ENCODE measurements at places on chromosomes 7 and 10.

DNA sequence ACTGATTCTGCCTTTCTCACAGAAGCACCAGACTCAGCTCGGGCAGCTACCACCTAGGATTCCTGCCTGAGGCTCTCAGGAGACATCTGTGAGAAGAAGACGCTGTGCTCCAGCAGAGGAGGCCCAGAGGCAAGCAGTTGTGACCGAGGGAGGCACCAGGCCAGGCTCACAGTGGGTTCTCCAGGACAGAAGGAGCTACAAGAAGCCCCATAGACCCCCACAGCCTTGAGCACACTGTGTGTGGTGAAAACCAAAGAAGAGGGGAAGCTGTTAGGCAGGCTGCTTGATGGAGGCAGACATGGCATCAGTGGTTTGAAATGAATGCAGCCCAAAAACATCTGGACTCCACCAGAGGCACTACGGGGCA lies 198.8 kb downstream of the GRID1 start:
- DNase-seq: no peak

DNA sequence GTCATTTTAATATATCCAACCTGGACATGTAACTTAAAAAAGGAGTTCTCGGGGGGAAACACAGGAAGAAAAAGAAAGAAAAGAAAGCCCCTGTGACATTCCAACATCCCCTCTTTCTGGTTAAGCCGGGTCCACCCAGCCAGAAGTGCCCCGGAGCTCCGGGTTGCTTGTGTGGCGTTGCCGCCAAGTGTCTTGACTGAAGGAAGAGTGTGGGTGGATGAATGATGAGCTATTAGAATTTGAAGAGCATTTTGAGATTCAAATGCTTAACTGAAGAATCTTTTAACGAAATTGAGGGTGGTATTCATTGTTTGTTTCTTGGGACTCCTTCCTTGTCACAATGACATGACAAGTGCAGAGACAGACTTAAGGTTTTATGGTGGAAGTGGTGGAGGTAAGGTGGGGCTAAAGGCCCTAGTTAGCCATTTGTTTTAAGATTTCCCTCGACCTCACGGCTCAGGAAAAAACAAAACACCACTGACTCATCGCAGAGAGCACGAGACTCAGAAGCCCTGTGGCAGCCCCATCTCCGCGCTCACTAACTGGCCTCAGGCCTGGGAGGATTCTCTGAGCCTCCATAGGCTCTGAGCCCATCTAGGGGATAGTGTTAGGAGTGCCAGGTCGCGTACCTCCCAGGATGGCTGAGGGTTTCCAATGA lies 1.8 kb upstream of the GLI3 start:
- peak; percentile 84 for DNase-seq

DNA sequence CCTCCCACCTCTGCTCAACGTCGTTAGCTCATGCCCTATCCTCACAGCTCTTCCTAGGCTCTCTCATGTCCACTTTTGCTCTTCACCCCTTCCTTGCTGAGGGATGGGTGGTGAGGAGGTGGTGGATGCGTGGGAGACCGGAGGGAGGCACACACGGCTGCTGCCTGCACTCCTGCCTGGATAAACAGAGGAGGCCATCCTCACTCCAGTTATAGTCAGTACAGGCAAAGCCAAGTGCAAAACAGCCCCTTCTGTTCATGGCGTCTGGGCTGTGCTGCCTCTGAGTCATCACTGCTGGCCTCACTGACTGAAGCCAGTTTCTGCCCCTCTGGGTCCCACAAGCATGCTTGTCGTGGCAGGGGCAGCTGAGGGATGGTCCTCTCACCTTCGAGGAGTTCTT lies 31.9 kb upstream of the LRRC4 start:
- DNase-seq: no peak

- DNase-seq: no peak
Observed at GRCh38 chr7:3243256-3243655, 57.8 kb upstream of the SDK1 start.

- DNase-seq: no peak
Observed at GRCh38 chr10:45444022-45444421, 70.0 kb downstream of the ALOX5 start.

DNA sequence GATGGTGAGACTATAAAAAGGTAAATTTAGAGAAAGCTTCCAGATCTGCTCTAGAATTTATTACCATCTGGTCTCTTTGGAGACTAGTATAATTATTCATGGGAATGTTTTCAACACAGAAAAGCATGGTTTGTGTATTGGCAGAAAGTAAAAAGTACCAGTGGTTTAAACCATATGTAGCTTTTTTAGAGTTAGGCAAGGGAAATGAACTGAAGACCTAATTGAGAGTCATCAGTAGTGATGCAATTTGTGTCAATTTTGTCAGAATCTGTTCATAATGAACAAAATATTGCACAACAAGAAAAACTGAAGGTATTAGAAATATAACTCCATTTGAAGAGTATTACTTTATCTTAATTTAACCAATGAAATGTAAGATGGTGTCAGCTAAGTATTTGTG lies 181.4 kb downstream of the ADK start:
- DNase-seq: no peak

DNA sequence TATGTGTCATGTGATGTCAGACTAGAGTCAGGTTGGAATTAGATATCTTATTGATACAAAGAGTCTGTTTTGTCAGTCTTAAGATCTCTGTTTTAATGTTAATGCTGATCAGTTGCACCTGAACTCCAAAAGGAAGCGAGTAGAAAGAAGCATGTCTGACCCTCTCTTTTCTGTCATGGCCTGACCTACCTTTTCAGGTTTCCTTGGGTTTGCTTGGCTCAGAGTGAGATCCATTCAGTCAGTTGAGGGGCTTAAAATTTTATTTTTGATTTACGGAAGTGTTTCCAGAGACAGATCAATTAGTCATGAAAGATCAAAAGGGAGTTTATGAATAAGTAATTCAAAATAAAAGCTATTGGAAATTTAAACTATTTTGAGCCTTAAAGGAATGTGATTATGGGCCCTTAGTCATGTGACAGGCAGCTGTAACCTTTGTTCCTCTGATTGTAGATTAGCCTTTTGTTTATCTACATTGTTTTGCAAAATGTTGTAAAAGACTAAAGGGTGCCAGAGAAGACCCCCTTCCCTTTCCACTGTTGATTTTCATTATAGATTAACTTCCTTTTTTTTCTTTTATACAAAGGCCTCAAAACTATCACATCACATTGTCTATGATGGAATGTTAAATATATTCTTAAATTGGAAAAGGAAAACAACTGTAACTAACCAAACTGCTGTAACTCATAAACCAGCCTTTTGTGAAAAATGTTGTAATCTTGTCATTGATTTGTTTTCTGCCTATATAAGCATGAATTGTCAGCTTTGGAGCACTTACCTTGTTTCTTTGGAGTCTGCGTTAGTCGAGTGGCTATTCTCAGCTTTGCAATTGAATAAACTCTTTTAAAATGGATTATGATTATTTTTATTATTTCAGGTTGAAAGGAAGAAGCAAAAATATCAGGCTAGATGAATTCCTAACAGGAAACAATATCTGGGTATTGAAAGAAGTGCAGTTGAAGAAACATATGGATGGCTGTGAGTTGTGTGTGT lies 195.5 kb upstream of the MBL2 start:
- DNase-seq: no peak

- DNase-seq: no peak
Observed at GRCh38 chr10:75295868-75296441, 60.2 kb upstream of the COMTD1 start.

GRCh38 chr10:92734301-92734700 lies 44.5 kb downstream of the HHEX start:
- DNase-seq: no peak

- DNase-seq: peak; percentile 62
Observed at GRCh38 chr7:43692582-43693373, 36.5 kb downstream of the COA1 start.

DNA sequence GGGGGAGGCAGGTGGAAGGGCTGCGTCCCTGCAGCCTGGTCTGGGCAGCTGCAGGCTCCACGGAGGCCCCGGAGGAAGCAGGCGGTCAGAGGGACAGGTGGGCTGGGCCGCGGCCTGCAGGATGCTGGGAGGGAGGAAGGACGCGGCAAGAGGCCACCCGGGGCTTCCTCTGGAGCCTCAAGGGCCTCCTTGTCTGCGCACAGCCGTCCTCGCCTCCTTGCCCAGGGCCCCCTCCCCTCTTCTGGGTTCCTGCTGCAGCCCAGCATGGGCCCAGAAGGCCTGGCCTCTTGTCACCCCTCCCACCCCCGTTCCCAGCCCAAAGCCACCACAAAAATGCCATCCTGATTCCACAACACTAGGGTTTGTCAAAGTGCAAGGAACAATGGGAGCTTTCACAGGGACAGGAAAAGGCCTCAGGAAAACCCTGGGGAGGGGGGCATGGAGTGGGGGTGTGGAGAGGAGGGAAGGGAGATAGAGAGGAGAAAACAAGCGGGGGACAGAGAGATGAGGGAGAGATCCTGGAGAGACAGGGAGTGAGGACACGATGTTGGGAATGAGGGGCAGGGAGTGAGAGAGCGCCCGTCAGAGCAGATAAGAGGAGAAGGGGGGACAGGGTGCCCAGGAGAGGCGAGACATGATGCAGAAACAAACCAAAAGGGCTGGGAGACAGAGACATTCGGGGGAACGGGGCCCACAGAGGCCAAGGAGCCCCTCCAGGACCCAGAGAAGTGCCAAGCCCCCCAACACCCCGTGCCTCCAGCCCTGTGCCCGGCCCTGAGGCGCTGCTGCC lies 41.8 kb downstream of the ZCCHC24 start:
- no peak for DNase-seq

DNA sequence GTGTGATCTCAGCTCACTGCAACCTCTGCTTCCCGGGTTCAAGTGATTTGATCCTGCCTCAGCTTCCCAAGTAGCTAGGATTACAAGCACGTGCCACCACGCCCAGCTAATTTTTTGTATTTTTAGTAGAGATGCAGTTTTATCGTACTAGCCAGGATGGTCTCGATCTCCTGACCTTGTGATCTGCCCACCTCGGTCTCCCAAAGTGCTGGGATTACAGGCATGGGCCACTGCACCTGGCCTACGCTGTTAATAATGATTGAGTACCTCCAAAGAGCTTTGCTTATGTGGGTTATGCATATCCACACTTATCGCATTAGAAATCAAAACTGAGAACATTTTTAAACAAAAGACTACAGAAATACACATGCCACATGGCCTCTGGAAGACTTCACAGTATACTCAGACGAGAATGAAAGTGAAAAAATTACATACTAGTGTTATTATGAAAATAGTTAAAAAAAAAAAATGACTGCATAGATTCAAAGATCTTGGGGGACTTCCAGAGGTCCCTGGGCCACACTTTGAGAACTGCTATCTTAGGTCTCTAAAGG lies 25.4 kb downstream of the RPP38 start:
- no peak for DNase-seq

DNA sequence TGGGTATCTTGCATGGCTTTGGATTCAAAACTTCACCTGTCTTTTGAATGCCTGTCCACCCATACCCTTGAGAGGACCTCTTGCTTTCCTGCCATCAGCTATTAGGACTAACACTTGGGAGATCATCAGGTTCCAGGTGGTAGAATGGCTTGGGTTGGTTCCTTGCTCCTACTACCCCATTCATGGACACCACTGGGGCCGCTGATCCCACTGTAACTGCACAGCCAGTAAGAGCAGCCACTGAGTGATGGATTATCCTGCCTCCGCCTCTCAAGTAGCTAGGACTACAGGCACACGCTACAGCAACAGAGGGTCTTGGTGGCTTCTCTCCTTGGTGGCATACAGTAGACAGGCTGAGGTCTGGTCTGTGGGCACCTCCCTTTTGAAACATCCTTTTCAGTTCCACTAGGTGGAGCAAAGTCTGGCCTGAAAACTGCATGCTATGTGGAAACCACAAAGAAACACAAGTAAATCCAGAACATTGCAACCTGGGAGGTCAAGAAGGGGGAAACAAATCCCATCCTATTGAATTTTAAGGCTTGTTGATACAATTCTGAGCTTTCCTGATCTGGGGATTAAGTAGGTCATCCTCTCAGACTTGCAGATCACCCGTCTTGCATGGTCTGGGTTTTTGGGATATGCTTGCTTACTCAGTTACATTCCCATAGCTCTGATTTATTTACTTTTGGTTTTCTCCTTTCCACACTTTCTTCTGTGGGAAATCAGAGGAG lies 9.4 kb downstream of the WBP1L start:
- peak; percentile 24 for DNase-seq

DNA sequence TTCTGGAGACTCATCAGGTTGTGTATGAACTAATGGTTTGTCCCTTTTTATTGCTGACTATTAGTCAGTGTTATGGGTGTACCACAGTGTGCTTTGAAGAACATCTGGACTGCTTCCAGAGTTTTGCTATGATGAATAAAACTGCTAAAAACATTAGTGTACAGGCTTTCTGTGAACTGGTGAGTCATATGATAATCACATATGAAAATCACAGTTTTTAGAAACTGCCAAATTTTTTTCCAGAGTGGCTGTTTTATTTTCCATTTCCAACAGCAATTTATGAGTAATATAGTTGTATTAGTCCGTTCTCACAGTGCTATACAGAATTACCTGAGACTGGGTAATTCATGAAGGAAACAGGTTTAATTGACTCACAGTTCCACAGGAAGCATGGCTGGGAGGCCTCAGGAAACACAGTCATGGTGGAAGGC lies 281.2 kb upstream of the VSTM2A start:
- DNase-seq: peak; percentile 76

GRCh38 chr7:44767134-44767911 lies 18.7 kb downstream of the ZMIZ2 start:
- DNase-seq: no peak

DNA sequence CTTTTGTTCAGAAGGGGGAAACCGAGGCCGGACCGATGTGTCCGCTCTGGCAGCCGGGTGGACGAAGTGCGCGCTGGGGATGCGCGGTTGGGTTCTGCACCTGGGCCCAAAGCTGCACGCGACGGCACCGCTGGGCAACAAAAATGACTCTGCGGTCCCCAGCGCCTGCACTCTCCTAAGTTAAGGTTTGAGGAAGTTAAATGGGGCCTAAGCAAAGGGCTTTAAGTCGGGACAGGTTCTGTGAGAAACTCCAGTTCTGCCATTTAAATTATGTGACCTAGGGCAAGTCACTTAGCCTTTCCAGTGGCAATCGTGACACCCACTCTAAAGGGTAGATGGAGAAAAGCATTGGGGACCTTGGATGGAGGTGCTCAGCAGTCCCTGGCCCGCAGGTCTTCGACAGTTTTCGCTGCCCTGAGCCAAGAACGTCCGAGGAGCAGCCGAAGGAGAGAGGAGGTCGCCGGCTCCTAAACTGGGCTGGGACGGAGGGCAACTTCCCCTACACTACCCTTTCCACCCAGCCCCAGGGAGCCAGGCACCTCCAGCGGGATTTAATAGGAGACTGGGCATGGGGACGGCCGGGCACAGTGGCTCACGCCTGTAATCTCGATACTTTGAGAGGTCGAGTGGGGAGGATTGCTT lies 534 bp upstream of the ACBD5 start:
- DNase-seq: no peak

- no peak for DNase-seq
Observed at GRCh38 chr7:133115596-133115995, 33.7 kb upstream of the CHCHD3 start.

DNA sequence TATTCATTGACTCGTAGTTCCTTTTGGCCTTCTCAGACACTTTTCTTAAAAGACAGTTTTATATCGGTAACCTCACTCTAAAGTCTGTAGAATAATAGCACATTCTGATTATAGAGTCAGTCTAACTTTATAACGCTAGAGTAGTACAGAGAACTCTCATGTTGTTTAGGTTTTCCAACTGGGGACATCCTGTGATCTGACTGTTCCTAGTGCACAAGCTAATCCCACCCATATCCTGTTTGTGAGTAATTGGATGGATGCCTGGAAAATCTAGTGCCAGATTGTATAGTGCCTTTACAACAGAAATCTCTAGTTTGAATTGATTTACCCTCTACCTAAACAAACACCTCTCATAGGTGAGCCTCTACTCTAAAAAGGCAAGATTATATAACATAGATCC lies 107.4 kb downstream of the ZEB1 start:
- DNase-seq: peak; percentile 79

GRCh38 chr7:120060281-120060680 lies 212.7 kb upstream of the KCND2 start:
- DNase-seq: no peak

- DNase-seq: no peak
Observed at GRCh38 chr10:5343561-5343960, 21.2 kb upstream of the UCN3 start.
